ENCODE measurements at places on chromosomes 1 and 21.

DNA sequence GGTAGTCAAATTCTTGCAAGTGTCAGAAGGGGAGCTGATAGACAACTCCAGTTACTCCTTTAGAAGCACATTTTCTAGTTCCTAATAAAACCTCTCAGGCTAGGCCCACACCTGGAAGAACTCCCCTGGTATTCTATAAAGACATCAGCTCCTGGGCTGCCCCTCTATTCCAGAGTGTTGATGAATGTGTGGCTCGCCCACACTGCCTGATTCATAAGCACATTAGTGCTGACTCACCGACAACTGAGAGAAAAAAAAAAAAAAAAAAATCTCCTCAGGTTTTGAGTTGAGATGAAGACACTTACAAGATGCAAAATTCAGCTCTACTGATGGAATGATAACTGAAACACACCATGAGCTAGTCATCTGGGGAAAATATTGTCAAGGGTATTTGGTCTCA, 188.1 kb downstream of the TNR start:
- no peak for DNase-seq

DNA sequence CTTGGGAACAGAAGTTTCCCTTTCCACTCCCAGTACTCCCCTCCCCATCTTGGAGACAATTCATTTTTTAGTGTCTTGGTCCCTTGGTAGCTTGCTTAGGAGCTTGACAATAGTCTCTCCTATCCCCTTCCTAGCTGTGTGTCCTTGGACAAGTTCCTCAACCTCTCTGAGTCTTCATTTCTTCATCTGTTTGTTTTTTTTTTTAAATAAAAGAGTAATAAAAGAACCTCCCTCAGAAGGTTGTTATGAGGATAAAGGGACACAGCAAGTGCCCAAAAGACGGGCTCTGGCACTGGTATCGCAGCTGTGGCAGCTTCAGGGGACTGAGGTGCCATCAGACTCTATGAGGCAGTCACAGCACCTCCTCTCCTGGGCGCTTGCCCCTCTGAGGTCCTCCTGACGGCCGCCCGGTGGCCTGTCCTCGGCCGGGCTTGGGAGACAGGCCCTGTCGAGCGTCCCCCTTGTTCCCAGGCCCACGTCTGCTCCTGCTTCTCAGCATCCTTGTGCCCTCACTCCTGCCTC, 689.2 kb downstream of the MATN1 start:
- no peak for DNase-seq

GRCh38 chr1:223413216-223413615, 20.0 kb downstream of the CCDC185 start:
- DNase-seq: no peak

DNA sequence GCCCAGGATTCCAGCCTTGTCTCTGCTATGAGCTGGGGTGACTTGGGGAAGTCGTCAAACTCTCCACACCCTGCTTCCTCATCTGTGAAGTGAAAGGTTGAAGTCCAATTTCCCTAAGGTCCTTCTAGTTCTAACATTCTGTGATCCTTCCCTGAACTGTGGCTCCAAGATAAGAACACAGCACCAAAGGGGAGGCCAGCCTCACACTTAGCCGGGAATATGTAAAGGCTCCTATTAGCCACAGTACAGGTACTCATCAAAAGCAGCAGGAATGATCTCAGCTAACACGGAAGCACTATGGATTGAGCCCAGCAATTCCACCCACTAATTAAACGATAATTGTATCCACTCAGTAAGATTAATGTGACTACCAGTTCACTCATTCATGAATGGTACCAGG, 4.0 kb downstream of the SLC30A10 start:
- DNase-seq: no peak

- no peak for DNase-seq
Measured at GRCh38 chr21:32172106-32172505, 106.7 kb downstream of the MIS18A start.

- no peak for DNase-seq
Measured at GRCh38 chr1:181405584-181405983, 77.7 kb upstream of the CACNA1E start.

Data from activated T-cell treated with anti-CD3 and anti-CD28 coated beads for 1 hour (primary cell).